ENCODE measurements at places on chromosomes 2 and 18.

GRCh38 chr2:29718076-29718686 lies 203.2 kb downstream of the ALK start:
- DNase-seq: no peak

DNA sequence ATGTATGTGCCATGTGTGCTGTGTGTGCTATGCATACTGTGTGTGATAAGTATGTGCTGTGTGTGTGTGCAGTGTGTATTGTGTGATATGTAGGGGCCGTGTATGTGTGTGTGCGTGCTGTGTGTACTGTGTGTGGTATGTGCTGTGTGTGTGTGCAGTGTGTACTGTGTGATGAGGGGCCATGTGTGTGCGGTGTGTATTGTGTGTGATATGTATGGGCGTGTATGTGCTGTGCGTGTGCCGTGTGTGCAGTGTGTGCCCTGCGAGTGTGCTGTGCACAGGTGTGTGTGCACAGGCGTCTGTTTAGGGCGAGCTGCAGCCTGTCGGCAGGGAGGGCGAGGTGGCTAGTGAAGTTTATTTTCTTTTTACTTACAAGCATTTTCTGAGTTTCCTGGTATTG lies 16.1 kb downstream of the SNORC start:
- no peak for DNase-seq

DNA sequence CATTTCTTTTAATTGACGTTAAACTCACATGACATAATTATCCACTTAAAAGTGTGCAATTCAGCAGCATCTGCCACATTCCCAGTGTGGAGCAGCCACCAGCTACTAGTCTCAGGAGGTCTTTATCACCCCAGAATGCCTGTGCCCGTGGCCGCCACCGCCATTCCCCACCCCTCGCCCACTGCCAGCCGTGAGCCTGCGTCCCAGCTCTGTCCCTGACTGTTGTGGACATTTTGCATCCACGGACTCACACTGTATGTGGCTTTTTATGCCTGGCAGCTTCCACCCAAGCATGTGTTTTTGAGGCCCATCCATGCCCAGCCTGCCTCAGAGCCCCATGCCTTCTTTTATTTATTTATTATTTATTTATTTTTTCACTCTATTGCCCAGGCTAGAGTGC lies 9.2 kb downstream of the BOK start:
- no peak for DNase-seq

GRCh38 chr2:17272652-17273525 lies 245.4 kb downstream of the RAD51AP2 start:
- no peak for DNase-seq

Measured in inflammatory macrophage treated with lipopolysaccharide for 1 hour (primary cell).